ENCODE measurements at places on chromosomes 1 and 21.
A peak's percentile ranks its signal among the peaks of the same experiment; 100 is the strongest.

GRCh38 chr21:29133796-29134195 lies 3.4 kb downstream of the MAP3K7CL start:
- no peak for DNase-seq

- no peak for DNase-seq
Measured at GRCh38 chr1:243443557-243443956, 187.7 kb downstream of the SDCCAG8 start.

DNA sequence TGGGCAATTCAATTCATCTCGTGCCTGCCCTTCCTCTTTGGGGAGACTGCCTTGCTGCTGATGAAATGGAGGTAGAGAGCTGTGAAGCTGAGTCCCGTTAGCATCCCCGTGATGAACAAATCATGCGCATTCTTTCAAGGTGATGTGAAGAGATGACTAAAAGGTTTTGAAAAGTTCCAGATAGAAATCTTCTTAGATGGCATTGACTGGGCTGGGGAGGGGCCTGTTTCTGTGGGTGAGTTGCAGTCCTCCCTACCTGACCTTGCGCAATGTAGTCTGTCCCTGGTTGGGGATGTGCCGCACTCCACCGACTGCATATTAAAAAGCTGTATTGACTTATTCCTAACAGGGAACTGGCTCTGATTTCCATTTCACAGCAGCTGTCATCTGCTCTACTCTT lies 49.6 kb downstream of the ST6GALNAC3 start:
- no peak for DNase-seq

DNA sequence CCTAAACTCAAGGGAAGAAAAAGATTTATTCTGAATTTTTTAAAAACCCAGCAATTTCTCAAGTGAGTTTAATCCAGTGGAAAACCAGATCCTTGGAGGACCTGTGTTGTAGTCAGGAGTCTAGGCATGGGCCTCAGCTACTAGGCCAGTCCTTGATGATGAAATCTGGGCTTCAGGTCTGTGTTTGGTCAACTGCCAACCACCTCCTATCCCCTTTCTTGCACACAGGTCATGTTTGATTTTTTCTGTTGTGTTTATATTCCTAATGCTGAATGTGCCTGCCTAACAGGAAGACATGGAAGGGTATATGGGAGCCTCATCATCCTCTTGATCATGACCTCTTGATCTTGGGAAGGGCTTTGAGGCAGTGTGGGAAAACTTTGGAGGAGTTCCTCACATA lies 38.2 kb upstream of the SLC19A2 start:
- peak; percentile 6 for DNase-seq

DNA sequence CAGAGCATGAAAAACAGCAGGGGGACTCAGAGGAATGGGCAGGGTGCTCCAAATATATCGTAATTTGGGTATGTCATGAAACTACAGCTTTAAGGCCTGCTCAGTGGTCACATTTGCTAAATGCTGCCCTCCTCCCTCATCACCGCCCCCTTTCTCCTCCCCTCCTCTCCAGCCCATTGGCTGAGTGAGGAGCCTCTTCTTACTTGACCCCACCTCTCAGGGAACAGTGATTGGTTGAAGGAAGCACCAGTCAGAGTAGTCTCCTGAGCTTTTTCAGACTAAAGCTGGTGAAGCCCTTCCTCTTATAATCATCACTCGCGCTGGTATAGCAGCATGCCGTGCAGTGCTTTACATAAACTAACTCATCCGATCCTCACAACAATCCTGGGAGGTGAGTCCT lies 10.0 kb upstream of the TTC39A start:
- no peak for DNase-seq

- DNase-seq, result no peak
Measured at GRCh38 chr1:220426989-220427388, 100.9 kb upstream of the MARK1 start.

- no peak for DNase-seq
Measured at GRCh38 chr1:246695666-246696065, 28.5 kb upstream of the SCCPDH start.

GRCh38 chr1:8858112-8858668 lies 20.3 kb downstream of the ENO1 start:
- no peak for DNase-seq

GRCh38 chr1:212683357-212683722 lies 16.3 kb downstream of the BATF3 start:
- DNase-seq, result no peak

- DNase-seq, result no peak
Measured at GRCh38 chr21:43191971-43192370, 23.2 kb downstream of the CRYAA start.

DNA sequence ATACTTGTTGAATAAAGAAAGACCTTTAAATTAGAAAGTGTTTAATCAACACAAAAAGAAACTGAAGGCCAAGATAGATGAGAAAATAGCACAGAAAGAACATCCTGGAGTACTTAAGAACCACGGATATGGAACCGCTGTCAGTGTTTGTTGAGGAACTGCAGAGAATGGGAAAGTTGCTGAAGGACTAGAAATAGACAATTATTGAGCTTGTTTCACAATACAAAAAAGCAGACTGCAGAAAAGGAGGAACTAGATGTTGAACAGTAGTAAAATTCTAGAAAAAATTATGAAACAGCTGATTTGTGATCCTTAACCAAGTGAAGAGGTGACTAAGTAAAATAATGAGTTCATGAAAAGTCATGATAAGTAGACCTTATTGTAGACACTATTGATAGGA lies 29.7 kb downstream of the MYSM1 start:
- DNase-seq, result no peak

GRCh38 chr1:24300971-24301784 lies 18.0 kb upstream of the GRHL3 start:
- no peak for DNase-seq

- peak; percentile 63 for DNase-seq
Measured at GRCh38 chr1:17661546-17662157, 93.5 kb upstream of the ACTL8 start.

- peak; percentile 88 for DNase-seq
Measured at GRCh38 chr1:153510984-153511410, 24.8 kb downstream of the S100A6 start.

DNA sequence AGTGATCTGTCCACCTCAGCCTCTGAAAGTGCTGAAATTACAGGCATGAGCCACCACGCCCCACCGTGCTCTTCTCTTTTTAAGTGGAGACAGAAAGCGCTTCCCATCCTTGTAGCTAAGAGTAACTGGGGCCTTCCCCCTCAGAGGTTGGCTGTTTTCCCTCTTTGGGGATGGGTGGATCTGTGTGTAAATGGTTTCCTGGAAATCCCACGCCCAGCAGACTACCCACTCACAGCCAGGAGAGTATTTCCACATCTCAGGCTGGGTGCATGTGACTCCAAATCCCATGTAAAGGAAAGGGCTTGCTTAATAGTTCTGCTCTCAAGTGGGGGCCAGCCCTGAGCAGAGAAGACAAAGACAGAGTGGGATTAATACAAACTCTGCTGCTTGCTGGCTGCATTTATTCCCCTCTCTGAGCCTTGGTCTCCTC lies 19.6 kb upstream of the TCEA3 start:
- no peak for DNase-seq

- no peak for DNase-seq
Measured at GRCh38 chr1:201427963-201428362, 6.4 kb upstream of the TNNI1 start.

GRCh38 chr21:44892536-44893277 lies 19.2 kb upstream of the PTTG1IP start:
- DNase-seq, result peak; percentile 57

- no peak for DNase-seq
Measured at GRCh38 chr1:183331091-183331742, 87.0 kb downstream of the NMNAT2 start.

DNA sequence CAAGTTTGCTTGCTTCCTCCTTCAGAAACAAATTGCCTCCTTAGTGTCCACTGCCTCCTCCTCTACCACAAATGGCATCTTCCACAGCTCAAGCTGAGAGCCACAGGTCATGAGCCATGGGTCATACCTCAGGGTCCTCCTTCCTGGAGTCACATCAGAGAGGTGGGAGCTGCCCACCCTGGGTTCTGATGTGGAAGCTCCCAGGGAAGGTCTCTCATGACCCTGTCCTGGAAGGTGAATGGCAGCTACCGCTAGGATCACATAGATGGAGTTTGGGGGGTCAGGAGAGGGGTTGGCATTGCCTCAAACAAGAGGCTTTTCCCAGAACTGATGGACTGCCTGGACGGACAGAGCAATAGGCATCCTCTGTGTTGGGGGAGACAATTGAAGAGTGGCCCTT lies 321.4 kb downstream of the MATN1 start:
- no peak for DNase-seq

- peak; percentile 8 for DNase-seq
Measured at GRCh38 chr1:14778898-14779865, 180.7 kb downstream of the KAZN start.

GRCh38 chr21:44950351-44950750 lies 10.5 kb downstream of the SLX9 start:
- no peak for DNase-seq

GRCh38 chr1:53658489-53659230 lies 80.3 kb downstream of the GLIS1 start:
- no peak for DNase-seq

GRCh38 chr1:166691476-166691875 lies 147.8 kb upstream of the POGK start:
- peak; percentile 10 for DNase-seq

GRCh38 chr1:45607404-45608074 lies 16.3 kb downstream of the CCDC17 start:
- no peak for DNase-seq

GRCh38 chr1:223337174-223337869 lies 26.7 kb downstream of the SUSD4 start:
- DNase-seq, result no peak

GRCh38 chr1:227546059-227546458 lies 17.3 kb upstream of the ZNF678 start:
- DNase-seq, result no peak

- no peak for DNase-seq
Measured at GRCh38 chr1:219498666-219499065, 114.2 kb downstream of the ZC3H11B start.

DNA sequence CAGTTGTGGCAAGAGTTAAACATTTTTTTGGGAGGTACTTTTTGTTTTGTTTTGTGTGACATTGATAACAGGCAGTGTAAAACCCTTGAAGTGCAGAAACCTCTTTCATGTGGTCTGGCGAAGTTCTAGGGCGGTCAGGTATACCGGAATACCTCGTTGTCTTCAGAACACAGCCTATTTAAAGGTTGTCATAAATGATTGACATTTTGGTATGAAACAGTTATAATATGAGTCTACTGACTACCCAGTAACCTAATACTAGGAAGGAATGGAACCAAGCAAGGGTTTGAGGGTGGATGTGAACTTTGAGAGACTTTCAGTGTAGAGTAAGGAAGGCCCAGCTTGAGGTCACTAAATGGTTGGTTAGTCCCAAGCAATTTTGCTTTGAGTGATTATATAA lies 40.5 kb downstream of the PATJ start:
- no peak for DNase-seq

- no peak for DNase-seq
Measured at GRCh38 chr1:233938476-233938875, 34.0 kb downstream of the SLC35F3 start.

DNA sequence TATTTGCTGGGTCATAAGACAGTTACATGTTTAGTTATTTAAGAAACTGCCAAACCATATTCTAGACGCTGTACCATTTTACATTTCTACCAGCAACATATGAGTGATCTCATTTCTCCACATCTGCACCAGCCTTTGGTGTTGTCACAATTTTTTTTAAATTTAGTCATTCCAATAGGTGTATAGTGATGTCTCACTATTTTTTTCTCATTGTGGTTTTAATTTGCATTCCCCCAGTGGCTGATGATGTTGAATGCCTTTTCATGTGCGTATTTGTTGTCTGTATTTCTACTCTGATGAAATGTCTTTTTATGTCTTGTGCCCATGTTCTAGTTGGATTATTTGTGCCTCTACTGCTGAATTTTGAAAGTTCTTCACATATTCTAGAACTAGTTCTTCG lies 38.4 kb downstream of the NFASC start:
- DNase-seq, result no peak

GRCh38 chr1:180508725-180509097 lies 6.3 kb upstream of the ACBD6 start:
- DNase-seq, result no peak

DNA sequence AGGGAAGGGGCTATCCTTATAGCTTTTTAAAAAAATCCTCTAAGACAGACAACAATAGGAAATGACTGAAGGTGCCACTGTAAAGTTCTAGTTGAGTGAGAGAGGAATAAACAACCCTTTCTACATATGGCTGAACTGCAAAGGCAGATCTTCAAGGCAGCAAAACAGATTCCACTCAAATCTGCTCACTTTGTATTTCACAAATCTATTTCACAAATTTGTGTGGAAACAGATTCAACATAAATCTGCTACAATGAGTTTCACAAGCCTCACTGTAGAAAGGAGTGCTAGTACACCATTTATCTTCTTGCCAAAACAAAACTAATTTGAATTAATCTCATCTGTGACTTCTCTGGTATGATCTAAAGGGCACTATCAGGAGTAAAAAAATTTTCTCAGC lies 451.3 kb downstream of the PLA2G4A start:
- DNase-seq, result no peak

GRCh38 chr1:226054519-226055327 lies 7.8 kb upstream of the H3-3A start:
- DNase-seq, result no peak

DNA sequence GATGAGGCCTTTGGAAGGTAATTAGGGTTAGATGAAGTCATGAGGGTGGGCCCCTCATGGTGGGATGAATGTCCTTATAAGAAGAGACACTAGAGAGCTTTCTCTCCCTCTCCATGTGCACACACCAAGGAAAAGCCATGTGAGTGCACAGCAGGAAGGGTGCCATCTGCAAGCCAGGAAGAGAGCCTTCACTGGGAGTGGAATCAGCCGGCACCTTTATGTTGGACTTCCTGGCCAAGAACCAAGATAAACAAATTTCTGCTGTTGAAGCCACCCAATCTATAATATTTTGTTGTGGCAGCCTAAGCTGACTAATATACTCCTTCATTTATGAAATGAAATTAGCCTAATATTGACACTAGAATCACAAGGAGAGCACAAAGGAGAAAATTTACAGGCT lies 38.2 kb upstream of the PKP1 start:
- DNase-seq, result peak; percentile 85

DNA sequence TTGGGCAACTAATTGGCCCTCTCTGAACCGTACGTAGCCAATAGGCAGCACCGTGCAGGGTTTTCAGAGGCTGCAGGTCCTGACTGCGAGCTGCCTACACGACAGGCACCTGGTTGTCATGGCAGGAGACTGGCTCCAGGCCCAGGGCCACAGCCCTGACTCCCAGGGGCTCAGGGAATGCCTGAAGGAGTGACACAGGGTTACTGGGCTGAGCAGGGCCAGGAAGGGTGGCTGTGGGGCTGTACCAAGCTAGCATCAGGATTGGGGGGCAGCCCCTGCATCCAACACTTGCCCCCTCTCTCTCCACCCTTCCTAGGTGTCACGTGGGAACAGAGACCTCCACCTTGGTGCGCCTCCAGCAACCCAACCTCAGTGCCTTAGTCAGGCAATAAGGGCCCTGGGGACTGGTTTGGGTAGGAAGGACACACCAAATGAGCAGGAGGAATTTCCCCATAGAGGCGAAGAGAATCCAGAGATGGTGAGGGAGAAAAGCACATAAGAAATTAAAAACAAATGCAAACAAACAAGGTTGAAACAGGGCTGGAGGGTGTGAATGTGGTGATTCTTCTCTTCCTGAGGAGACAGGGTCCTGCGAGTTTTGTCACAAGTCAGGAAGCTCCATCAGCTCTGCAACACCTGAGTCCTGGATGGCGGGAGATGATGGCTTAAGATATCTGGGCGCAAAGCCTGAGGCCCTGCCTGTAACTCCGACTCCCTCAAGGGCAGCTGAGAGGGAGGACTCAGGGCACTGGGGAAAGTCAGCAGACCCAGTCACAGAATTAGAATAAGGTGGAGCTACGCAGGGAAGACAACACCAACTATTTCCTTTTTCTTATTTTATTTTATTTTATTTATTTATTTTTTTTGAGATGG lies 19.7 kb upstream of the RNU1-4 start:
- DNase-seq, result no peak

- DNase-seq, result peak; percentile 50
Measured at GRCh38 chr1:219555806-219556205, 57.1 kb downstream of the ZC3H11B start.

Measured in DMS53 (cell line).